ENCODE measurements at places on chromosomes 1 and 21.
A peak's percentile ranks its signal among the peaks of the same experiment; 100 is the strongest.

- no peak for DNase-seq
These were observed 54.4 kb downstream of the PRSS38 start for GRCh38 chr1:227869851-227870305.

DNA sequence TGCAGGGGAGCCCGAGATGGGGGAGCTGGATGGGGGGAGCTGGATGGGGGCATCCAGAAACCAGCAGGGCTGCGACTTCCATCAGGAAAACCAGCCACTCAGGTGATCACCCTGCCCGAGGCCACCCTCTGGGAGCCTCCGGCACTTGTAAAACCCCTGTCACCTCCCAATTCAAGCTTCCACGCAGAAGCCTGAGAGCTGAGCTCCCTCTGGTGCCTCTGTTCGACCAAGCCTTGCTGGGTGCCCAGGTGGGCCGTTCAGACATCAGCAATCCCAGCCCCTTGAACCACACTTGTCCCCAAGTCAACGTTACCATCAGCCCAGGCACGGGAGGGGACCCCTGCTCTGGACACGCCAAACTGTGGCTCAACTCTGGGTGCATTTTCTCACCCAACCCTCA is 59.6 kb downstream of the MEGF6 start:
- no peak for DNase-seq

DNA sequence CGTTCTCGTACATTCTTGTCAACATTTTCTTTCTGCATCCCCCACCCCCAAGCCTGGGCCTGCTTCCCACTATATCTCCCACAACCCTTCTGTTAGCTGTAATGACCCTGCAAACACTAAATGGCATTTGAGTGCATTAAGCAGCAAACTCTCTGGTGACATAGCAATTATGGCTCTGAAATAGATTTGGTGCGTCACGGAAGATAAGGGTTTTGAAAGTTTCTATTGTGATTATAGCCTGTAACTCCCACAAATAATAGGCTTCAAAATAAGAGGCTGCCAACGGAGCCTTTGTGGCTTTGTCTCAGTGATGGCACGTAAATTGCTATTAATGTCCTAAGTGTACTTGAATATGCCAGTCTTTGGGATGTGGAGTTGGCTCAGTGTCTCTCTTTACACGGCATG is 277.6 kb downstream of the PBX1 start:
- DNase-seq, result no peak

GRCh38 chr1:29673228-29673500 is 436.8 kb downstream of the PTPRU start:
- no peak for DNase-seq

- DNase-seq, result no peak
These were observed 17.1 kb downstream of the COL6A2 start for GRCh38 chr21:46114963-46115362.

GRCh38 chr1:14773396-14774025 is 175.0 kb downstream of the KAZN start:
- DNase-seq, result no peak

- no peak for DNase-seq
These were observed 55.5 kb downstream of the LDLRAD2 start for GRCh38 chr1:21867451-21867996.

DNA sequence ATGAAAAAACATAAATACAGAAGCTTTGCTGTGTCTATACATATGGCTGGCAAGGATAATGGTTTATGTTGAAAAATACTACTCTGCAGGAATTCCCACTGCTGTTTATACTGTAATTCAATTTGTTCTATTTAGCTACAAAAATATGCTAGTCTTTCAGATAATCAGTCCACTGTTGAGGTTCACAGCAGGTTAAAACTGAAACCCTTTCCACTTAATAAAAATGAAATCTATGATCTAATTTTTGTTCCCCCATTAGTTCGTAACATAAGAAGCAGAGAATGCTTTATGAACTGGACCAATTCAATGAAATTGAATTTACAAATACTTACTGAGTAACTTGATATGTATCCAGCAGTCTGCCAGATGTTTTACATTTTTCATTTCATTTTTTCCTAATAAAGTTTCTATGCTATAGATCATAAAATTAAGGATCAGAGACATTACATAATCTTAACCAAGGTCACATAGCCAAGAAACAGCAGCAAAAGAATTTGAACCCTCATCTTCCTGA is 360.1 kb upstream of the BEND5 start:
- DNase-seq, result no peak

GRCh38 chr1:182120411-182121258 is 59.1 kb upstream of the ZNF648 start:
- DNase-seq, result no peak

DNA sequence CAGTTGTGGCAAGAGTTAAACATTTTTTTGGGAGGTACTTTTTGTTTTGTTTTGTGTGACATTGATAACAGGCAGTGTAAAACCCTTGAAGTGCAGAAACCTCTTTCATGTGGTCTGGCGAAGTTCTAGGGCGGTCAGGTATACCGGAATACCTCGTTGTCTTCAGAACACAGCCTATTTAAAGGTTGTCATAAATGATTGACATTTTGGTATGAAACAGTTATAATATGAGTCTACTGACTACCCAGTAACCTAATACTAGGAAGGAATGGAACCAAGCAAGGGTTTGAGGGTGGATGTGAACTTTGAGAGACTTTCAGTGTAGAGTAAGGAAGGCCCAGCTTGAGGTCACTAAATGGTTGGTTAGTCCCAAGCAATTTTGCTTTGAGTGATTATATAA is 40.5 kb downstream of the PATJ start:
- DNase-seq, result no peak

DNA sequence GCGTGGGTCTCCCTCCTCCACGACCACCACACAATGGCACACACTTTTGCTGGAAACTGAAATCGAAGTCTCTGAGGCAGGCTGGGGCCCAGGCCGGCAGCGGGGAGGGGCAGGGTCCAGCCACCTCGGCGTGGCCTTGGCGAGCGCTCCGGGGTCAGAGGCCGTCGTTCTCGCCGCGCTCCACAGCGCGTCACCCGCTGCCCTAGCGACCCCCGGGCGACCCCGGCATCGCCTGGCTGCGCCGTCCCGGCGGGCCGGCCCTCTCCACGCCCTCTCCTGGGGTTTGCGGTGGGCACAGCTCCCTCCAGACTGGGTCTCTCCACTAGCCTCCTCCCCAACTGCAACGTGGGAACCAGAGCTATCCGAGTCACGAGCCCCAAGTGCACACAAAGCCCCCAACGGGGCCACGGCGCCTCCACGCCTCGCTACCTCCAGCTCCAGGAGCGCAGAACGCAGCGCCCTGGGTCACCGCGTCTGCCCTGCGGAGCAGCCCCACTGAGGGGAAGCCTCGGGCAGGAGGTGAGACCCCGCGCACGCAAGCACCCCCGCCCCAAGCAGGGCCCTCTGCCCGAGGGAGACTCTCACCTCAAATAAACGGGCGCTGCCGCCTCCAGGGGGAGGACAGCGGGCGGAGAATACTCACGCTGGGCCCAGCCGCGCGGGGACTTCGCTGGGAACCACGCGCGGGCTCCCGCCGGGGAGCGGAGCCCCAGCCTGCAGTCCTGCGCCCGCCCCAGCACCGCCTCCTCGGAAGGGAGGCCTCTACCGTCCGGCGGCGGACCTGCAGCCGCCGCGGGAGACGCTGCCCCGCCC is 134.0 kb upstream of the BARHL2 start:
- DNase-seq, result peak; percentile 48

DNA sequence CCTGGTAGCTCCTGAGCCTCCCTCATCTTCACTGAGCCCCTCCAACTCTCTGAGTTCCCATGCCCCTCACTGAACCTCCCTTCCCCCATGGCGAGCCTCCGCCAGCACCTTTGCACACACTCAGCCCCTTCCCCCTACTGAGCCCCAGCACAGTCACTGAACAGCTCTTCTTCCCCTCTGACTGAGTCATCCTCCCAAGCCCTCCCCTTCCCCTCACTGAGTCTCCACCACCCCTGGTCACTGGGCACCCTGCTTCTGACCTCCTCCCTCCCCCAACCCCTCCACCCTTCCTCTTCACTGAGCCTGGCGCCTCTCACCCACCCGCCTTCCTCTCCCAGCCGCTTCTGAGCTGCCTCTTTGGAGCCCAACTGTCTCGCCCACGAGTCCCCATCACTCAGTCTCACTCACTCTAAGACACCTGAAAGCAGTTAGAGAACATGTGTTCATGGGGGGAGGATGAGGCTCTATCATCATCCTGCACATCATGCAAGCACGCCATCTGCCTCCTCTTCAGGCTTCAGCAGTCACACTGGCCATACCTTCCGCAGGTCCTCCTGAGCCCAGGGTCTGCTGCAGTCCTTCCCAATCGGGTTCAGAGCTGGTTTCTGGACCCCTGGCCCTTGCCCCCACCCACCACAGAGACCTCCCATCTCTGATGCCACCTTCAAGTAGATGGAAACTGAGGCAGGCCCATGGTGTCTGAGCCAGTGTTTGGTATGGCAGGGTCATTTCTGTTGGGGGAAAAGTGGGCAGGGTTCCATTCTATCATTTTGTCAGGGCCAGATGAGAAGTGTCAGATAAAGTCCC is 2.0 kb upstream of the TRNP1 start:
- DNase-seq, result no peak

DNA sequence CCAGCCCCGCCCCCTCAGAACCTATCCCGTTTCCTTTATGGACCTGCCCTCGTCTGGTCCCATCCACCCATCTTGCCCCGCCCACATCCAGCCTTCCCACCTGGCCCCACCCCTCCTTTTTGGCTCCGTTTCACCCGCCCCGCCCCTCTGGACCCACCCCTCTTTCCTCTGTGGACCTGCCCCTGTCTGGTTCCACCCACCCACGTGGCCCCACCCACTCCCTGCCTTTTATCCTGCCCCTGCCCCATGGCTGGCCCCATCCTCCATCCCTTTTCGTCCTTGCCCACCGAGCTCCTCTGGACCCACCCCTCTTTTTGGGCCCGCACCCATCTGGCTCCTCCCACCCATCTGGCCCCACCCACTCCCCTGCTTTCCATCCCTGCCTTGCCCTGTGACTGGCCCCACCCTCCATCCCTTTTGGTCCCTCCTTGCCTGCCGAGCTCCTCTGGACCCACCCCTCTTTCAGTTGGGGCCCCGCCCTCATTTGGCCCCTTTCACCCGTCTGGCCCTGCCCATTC is 177.3 kb downstream of the CAMTA1 start:
- DNase-seq, result peak; percentile 42

- DNase-seq, result no peak
These were observed 42.5 kb upstream of the POFUT2 start for GRCh38 chr21:45330075-45330781.

- no peak for DNase-seq
These were observed 40.3 kb downstream of the PRMT2 start for GRCh38 chr21:46675595-46676280.

DNA sequence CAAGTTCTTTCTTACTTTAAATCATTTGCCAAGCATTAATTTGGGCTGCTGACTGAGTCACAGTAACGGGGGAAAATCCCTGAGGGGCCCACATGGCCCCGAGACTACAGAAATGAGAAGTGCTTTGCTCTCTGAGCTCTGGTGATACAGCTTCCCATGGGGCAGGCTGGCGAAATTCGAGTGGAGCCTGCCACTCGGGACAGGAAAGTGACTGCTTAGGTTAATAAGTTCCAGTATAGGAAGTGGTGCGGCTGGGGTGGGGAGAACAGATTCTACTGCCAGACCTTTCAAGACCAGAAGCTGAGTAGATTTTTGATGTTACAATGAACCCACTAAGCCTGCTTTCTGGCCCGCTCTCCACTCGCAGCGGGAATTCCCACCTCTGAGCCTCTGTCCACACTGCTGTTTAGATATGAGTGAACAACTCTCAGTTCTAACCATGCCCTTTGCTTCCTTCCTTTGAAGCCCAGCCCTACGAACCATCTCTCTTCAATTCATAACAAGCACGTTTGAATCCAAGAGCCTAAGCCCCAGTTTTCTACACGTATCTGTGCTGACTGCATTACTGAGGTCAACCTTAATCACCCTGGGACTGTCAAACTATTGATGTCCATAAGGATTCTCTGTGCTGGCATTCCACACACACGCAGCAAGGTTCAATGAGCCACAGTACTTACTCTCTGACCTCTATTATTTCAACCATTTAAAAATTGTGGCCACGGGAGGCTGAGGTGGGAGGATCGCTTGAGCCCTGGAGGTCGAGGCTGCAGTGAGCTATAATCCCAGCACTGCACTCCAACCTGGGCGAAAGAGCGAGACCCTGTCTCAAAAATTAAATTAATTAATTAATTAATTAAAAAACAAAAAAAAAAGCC is 9.6 kb downstream of the ZBTB17 start:
- DNase-seq, result peak; percentile 94

DNA sequence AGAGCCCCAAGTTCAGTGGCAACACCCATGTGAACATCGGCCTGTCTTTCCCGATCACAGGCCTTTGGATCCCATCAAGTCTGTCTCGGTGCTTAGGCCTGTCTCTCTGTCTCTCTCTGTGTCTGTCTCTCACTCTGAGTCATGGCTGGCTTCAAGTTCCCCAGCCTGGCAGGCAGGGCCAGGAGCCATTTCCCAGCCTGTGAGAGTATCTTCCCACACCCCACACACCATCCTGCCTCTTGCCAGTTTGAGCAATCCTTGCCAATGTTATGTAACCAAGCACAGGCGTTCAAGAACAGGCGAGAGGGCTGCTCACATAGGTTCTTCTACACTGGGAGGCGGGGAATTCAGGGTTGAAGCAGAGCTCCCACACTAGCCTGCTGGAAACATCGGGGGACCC is 70.0 kb upstream of the TMEM51 start:
- DNase-seq, result no peak
